CD8-positive, alpha-beta T cell (primary cell): ENCODE measurements at places on chromosomes 12 and 14.

DNA sequence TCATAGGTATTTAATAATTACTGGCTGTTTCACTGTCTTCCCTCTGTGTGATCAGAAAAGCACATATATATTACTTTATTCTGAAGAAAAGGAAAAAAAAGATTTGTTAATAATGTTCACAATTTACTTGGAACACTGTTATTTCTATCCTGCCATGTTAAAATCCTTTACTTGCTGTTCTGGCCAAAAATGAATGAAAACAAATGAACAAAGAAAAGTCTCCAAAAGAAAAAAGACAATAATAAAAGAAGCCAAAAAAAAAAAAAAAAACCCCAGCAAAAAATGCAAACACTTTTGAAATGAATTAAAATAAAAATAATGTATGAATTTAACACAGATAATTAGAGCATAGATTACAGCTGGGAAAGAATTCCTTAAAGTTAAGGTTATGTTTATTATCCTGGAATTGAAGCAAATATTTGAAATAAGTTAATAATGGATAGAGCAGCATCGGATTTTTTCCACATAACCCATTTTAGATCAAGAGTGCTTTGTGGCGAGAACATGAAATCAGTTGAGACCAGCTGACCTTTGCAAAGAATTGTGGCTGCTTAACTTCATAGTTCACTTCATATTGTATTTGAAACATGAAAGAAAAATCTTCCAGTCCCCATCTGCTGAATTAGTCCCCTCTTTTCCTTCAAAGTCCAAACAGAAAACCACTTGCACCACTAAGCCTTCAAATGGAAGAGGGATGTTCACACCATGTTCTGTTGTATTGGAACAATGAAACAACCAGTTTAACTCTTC is 444.8 kb downstream of the ADAMTS20 start:
- no peak for DNase-seq

DNA sequence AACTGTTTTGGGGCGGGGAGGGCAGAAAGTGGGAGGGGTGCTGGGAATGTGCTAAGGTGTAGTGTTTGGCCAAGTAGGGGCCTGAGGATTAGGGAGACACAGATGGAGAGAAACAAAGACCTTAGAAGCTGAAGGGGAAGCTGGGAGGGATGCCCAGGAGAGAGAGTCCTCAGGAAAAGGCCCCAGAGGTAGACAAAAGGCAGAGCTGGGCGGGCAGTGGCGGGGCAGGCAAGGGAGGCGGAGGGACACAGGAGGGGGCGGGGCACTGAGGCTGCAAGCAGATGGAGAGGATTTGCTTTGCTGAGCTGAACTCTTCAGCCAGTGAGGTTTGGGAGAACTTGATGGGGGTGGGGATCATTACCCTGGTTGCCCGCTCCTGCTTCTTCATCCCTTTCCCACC is 2.8 kb downstream of the PTMS start:
- no peak for DNase-seq

GRCh38 chr14:68384881-68385280 is 408.0 kb downstream of the ZFP36L1 start:
- no peak for DNase-seq

GRCh38 chr14:89129570-89129969 is 287.5 kb downstream of the FOXN3 start:
- no peak for DNase-seq
